ENCODE measurements at places on chromosomes 4 and X.

DNA sequence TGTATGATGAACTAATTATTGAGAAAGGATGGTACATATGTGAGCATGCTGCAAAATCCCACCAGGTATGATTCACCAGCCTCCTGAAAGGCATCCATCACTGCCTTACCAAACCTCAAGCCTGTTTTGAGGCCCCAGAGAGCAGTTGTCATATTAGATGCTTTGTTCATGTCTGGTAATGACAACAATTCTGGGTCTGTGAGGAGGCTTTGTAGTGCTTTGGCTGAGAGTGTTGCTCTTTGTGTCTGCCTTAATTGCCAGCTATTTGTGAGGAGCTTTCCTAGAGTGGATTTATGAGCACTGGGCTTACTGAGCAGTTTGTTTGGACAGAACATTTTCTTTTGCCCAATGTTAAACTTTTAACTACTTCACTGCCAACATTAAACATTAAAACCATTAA, 69.2 kb downstream of the HEPH start:
- no peak for ATAC-seq

DNA sequence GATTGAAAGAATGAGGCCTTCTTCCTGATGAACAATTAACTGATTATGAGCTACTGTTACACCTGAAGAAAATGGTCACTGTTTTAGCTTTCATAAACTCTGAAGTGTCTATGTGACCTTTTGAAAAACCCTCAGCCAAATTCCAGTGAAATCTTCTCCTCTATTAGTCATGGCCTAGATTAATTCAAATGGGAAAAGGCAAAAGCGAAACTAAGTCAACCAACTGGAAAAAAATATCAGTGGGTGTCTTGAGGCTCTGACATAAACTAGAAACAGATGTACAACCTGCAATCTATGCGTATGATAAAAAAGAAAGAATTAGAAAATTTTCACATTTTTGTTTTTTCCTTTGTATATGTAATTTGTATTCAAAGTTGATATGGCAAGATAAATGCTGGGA, 169.4 kb upstream of the BANK1 start:
- ATAC-seq, result no peak

DNA sequence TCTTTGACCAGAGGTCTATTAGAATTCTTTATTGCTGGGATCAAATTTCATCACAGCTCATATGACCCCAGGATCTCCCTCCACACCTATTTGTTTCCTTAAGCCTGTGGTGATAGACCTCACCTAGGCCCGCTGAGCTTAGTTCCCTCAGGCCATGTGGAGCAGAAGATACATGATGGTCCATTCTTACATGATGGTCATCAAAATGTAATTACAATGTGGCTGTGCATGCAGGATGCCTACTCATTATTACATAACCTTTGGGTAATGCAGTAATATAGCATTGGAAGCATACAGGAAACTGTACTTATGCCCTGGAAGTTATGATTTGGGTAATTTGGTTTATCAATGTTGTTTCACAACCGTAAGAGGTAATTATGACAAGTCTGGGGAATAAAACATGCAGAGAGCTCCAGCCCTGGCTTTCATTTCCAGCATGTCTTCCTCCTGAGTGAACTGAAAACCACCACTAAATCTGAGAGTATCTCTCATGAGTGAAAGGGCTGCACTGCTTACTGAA, 67.0 kb upstream of the AGA start:
- ATAC-seq, result no peak

- ATAC-seq, result no peak
Measured at GRCh38 chrX:47199286-47199685, 5.7 kb downstream of the UBA1 start.

GRCh38 chrX:46628460-46629371, 55.2 kb downstream of the CHST7 start:
- peak; percentile 29 for ATAC-seq

GRCh38 chrX:45479196-45479834, 278.6 kb upstream of the DIPK2B start:
- no peak for ATAC-seq

- no peak for ATAC-seq
Measured at GRCh38 chr4:4494882-4495281, 47.0 kb downstream of the STX18 start.

DNA sequence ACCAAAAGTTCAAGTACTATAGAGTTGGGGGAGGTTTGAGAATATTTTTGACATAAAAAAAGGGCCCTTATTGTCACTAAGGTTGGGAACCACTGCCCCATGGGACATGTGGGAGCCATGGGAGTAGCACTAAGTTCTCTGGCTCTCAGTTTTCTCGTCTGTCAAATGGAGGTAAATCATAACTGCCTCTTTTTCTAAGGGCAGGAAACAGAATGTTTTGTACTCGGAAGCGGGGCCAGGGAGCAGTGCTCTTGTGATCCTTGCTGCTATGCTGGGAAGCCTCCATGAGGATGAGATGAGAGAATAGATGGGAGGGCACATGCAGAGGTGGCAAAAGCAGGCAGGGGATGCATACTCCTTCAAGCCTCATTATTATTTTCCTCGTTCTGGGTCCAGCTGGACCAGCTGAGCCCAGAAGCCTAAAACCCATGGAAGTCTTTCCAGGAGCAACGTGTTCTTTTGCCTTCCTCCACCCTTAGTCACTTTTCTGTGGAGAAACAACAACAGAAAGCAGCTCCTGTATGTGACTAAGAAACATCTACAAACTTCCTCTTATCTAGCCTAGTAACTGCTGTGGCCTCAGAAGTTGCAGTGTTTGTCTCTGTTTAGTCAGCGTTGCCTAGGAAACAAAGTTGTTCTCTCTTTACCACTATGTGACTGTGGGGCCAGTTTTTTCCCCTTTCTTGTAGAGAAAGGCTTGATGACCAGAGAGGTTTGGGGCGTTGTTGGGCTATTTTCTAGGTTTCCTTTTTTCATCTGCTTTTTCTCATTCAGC, 64.8 kb downstream of the TSC22D3 start:
- ATAC-seq, result peak; percentile 66

- no peak for ATAC-seq
Measured at GRCh38 chrX:153867139-153867538, 18.8 kb downstream of the L1CAM start.

DNA sequence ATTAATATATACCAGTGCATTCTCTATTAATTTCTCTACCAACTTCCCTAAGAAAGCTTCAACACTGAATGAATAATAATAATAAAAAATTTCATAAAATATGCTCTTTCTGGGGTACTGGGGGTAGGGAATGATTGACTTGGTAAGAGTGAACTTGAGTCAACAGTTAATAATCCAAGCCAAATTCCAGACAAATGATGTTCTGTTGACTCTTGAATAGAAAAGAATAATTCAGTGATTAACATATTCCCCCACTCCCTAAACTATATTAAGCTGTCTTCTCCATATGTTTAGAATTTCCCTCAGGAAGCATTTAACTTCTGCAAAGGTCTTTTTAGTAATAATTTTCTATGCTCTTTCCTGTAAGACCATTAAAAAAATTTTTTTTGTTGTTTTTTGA, 12.3 kb downstream of the PGRMC2 start:
- ATAC-seq, result no peak

GRCh38 chr4:26670903-26671537, 87.1 kb downstream of the TBC1D19 start:
- ATAC-seq, result no peak

DNA sequence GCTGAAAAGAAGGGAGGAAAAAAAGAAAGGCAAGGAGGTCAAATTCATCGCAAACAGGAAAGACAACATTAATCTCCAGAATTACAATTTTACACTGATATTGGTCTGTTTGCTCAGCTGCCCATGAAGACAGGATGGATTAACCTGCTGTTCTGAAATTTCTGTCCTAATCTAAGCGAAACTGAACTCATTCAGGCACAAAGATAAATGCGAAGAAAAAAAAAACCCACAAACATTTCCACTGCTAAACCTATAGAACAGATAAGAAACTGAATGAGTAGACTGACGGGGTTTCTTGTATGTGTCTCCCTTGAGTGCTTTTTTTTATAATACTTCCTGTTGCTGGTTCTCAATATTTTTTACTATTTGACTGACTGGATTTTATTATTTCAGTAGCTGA, 251.8 kb upstream of the FTHL17 start:
- ATAC-seq, result no peak

DNA sequence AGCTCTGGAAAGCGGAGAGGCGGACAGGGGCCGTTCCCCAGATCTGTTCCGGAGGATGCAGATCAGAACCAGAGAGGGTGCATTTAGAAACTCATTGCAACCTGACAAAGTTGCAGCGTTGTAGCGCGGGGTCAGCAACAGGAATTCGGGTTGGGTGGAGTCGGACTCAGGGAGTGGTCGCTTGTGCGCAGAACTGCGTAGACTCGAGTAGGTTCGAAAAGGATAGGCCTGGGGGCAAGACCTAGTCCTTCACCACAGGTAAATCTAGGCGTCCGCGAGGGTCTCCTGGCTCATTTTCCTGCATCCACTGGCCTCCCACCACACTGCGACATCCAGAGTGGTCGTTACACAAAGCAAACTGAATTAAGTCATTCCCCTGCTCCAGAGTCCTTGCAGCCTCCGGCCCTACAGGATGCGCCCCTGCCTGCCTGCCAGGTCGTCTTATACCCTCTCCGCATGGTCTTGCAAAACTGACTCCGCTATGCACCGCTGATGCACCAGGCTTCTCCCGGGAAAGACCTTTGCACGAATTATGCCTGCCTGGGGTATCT, 4.7 kb upstream of the ZNF518B start:
- no peak for ATAC-seq

- ATAC-seq, result no peak
Measured at GRCh38 chr4:87204559-87204958, 15.9 kb downstream of the KLHL8 start.

- no peak for ATAC-seq
Measured at GRCh38 chr4:6855692-6856297, 53.8 kb upstream of the TBC1D14 start.

- no peak for ATAC-seq
Measured at GRCh38 chrX:136907621-136908020, 27.1 kb upstream of the RBMX start.

DNA sequence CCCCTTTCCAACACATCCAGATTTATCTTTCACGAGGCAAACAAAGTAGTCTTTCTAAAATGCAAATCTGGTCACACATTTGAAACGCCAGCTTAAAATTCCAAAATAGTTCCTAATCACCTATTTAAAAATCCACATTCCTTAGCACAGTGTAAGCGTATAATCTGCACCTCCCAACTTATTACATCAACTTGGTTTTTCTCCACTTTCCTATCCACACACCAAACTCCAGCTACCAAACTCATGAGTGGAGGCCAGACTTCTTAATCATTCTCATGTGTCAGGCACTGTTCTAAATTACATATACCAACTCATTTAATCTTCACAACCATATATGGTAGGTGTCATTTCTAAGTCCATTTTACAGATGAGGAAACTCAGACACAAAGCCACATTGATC, 33.8 kb downstream of the ENOX2 start:
- ATAC-seq, result no peak

DNA sequence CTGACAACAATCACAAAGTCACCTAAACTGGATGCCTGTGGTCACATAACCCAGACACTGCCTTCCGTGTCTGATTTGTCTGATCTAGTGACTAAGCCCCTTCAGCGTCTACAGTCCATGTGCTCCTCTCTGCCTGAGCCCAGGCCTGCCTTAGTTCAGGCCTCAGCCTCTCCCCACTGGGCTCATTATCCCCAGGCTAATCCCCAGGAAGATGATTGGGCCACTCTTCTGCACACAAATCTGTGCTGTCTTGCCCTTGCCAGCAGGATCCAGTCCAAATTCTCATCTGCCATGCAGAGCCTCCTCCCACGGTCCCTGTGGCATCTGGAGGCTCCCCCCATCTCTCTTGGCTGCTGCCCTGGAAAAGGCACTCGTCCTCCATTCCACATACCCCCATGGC, 96.5 kb downstream of the SLC2A9 start:
- peak; percentile 99 for ATAC-seq

- peak; percentile 42 for ATAC-seq
Measured at GRCh38 chr4:160510928-160511327, 1408.0 kb downstream of the RAPGEF2 start.

DNA sequence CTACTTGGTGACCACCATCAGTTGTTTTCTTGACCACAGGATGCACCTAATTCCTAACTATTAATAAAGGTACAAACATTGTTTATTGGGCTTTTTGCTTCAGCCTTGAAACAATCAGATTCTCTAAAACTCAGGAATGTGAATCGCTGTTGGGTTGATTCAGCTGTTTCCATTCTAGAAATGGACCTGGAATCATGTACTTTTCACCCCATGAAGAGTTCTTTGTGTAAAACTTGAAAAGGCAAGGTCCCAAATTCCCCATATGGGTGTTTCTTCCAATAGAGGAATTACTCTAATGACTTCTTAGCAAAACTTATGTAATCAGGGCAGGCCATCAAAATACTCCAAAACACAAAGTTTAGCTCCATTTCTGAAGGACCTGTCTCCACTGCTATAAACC, 7.4 kb downstream of the AFAP1 start:
- ATAC-seq, result no peak

- no peak for ATAC-seq
Measured at GRCh38 chr4:174045381-174045780, 238.1 kb downstream of the FBXO8 start.

- ATAC-seq, result no peak
Measured at GRCh38 chr4:104138116-104138515, 356.6 kb downstream of the CXXC4 start.

- ATAC-seq, result no peak
Measured at GRCh38 chrX:38342853-38343778, 9.3 kb upstream of the OTC start.

- ATAC-seq, result no peak
Measured at GRCh38 chr4:88737307-88737941, 39.8 kb upstream of the NAP1L5 start.

DNA sequence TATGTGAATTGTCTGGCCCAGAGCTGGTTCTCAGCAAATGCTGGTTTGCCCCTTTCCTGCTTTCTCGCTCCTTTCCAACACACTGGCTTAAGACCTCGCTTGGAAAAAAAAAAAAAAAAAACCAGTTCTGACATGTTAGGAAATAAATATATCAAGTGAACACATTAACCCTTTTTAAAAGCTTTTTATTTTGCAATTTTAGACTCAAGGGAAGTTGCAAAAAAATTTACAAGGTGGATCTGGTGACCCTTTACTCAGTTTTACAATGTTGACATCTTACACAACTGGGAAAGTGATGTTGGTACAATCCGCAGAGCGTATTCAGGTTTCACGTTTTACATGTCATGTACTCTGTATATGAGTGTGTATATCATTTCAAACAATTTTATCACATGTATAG, 100.1 kb downstream of the RTL5 start:
- ATAC-seq, result no peak

- no peak for ATAC-seq
Measured at GRCh38 chr4:56261027-56261426, 126.3 kb downstream of the AASDH start.

DNA sequence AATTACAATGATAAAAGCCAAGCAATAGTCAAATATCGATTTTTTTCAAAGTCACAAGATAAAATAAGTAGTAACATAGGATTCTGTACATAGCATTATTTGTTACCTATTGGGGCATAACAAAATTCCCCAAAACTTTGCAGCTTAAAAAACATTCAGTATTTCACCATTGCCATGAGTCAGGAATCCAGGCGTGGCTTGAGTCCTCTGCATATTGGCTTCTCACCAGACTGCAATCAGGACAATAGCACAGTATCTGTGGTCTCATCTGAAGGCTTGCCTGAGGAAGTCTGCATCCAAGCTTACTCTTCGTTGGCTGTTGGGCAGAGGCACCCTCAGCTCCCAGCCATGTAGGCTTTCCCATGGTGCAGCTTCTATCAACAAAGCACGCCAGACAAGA, 6.2 kb upstream of the CTBP1 start:
- no peak for ATAC-seq

GRCh38 chr4:37604461-37604860, 81.7 kb downstream of the RELL1 start:
- ATAC-seq, result peak; percentile 38

- no peak for ATAC-seq
Measured at GRCh38 chr4:187309456-187309855, 585.8 kb upstream of the FAT1 start.

Measured in esophagus mucosa (tissue), 1 donor.